Ureter (tissue), 1 donor: ENCODE measurements at places on chromosomes 3 and 15. TPM values are rescaled to one million over a fixed set of nuclear protein-coding genes. Genes with fewer than 3 reads are reported as not detected.

- DNase-seq: no peak
Measured at GRCh38 chr15:87761736-87762509, 494.6 kb downstream of the NTRK3 start.

GRCh38 chr3:13546667-13547171 lies 2.2 kb upstream of the FBLN2 start:
- DNase-seq: no peak

- no peak for DNase-seq
Measured at GRCh38 chr3:4956738-4957137, 22.5 kb upstream of the BHLHE40 start.

- no peak for DNase-seq
Measured at GRCh38 chr3:115359536-115359935, 212.4 kb upstream of the ZBTB20 start.

DNA sequence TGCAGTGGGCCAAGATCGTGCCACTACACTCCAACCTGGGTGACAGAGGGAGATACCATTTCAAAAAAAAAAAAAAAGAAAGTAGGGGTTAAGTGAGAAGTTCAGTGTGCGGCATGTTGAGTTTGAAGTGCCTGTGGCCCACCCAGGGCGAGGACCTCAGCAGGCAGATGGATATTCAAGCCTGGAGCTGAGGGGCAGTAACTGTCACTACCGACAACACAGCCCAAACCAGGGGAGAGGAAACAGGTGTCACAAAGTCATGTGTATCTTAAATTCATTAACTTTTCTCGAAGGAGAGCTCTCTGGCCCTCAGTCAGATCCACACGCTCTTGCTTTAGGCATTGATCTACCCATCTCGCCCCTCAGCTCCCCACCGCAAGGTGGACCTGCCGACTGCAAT lies 45.3 kb downstream of the FEM1B start:
- DNase-seq: no peak

GRCh38 chr3:192902549-192902948 lies 15.1 kb downstream of the MB21D2 start:
- DNase-seq: no peak

The DUOX1 gene
- 85.5 TPM for total RNA-seq

The RARB gene
- 14.0 TPM for total RNA-seq

The ANKUB1 gene
- not detected for total RNA-seq
